ENCODE measurements at places on chromosomes 7 and 10.

GRCh38 chr7:91357901-91358300 lies 93.7 kb downstream of the FZD1 start:
- no peak for DNase-seq

DNA sequence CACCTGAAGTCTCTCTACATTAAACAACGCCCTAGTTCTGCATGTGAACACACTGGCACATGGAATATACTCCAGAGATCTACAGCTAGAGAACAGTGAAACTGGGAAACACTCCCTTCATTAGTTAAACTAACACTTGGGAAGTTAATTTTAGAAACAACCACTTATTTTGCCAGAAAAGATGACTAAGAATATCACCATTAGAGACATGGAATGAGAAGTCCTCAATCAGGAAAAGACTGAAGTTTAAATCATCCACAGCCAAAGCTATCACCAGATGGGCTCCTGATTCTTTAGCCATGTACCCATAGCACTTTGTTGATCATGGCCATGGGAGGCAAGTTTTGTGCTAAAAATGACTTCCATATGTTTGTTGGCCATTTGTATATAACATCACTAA lies 719.5 kb downstream of the KCNMA1 start:
- DNase-seq, result no peak

DNA sequence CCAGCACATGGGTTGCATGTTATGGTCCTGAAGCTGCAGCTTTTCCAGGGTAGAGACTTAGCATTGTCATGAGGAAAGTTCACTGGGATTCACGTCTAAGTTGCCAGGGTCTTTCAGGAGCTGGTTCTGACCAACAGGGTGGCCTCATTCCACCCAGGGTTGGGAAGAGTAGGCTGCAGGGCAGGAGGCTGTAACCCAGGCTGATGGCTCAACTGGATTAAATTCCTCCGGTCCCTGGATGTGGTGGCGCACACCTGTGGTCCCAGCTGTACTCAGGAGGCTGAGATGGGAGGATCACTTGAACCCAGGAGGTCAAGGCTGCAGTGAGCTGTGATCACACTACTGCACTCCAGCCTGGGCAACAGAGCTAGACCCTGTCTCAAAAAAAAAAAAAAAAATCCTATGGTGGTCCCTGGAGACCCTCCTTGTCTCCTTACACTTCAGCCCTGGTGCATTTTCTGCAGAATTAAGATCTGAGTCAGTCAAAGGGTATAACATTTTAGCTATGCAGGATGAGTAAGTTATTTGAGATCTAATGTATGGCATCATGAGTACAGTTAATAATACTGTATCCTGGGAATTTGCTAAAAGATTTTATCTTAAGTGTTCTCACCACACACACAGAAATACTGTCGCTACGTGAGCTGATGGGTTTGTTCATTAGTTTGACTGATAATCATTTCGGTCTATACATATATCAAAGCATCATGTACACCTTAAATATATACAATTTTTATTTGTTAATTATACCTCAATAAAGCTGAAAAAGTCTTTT lies 44.0 kb downstream of the ASB13 start:
- no peak for DNase-seq

GRCh38 chr10:30995081-30995770 lies 36.4 kb downstream of the ZNF438 start:
- DNase-seq, result no peak

GRCh38 chr7:44286618-44287487 lies 38.5 kb downstream of the CAMK2B start:
- no peak for DNase-seq

DNA sequence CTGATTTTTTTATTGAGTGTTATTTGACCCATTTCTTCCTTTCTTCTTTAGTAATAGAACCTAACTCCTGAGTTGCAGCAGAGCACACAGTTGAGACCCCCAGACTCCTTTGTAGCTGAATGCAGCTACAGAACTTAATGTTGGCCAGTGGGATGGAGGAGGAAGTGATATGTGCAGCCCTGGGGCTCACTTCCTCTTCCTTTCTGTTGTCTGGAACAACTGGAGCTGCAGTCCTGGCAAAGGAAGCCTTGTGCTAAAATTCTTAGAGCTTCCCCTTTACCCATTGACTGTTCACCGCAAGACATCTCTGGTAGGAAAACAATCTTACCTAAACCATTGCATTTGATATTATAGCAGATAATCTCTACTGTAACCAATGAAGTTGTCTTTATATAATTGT lies 86.6 kb downstream of the ITGB8 start:
- no peak for DNase-seq

DNA sequence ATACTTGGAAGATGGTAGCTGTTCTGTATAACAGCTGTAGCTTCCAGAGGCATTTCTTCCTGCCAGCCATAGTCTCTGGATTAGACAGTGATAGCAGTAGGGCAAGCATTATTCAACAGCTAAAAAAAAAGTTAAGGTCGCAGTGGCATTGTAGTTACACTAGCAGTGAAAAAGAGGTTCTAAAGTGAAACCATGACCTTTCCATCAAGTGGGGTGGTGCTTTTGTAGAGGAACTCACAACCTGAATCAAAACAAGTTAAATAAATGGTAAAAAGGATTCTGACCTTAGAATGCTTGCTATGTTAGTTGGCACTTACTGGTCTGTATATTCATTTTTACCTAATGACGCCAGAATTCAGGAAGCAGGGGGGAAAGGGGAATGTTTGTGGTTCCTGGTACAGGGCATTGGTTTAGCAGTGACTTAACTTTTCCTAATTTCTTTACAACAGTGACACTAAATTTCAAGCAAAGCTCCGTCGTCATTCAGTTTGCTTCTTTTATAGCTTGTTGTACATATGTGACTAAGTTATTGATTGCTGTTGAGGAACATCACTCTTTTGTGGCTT lies 55.0 kb downstream of the GBF1 start:
- DNase-seq, result no peak

- no peak for DNase-seq
These were observed 96.2 kb upstream of the INSIG1 start for GRCh38 chr7:155201325-155202087.

Measured in stimulated activated CD8-positive, alpha-beta memory T cell treated with anti-CD3 and anti-CD28 coated beads, Interleukin-15, amount 100 ng/mL, for 1 hour (primary cell).